Mammary epithelial cell (primary cell): ENCODE measurements at places on chromosomes 2 and 18. TPM values are rescaled to one million over a fixed set of nuclear protein-coding genes. Genes with fewer than 3 reads are reported as not detected.

Gene C2orf72
- polyA plus RNA-seq = 0.49 TPM

Gene ETAA1
- polyA plus RNA-seq = 5.0 TPM

Gene IDH1
- 110 TPM for polyA plus RNA-seq

Gene UPP2
- not detected for polyA plus RNA-seq

Gene SPDYA
- 0.03 TPM for polyA plus RNA-seq

Gene UBE2E3
- polyA plus RNA-seq = 97.5 TPM

Gene FN1
- polyA plus RNA-seq = 3,880 TPM

Gene LBX2
- polyA plus RNA-seq = 0.10 TPM

Gene MARCHF4
- 1.5 TPM for polyA plus RNA-seq

Gene CHRND
- polyA plus RNA-seq = not detected

Gene MROH2A
- polyA plus RNA-seq = 0.10 TPM

Gene GNLY
- not detected for polyA plus RNA-seq

Gene ADNP2
- 9.1 TPM for polyA plus RNA-seq

Gene SCN2A
- 1.7 TPM for polyA plus RNA-seq

Gene EIF2B4
- polyA plus RNA-seq = 37.5 TPM

Gene IL36B
- polyA plus RNA-seq = 0.07 TPM

Gene YPEL5
- polyA plus RNA-seq = 30.4 TPM

Gene CROCC2
- not detected for polyA plus RNA-seq
